ENCODE measurements at places on chromosomes 5 and 9. TPM values are rescaled to one million over a fixed set of nuclear protein-coding genes. Genes with fewer than 3 reads are reported as not detected.

The PTGDS gene
- total RNA-seq, result 25.7 TPM

- DNase-seq, result no peak
Observed at GRCh38 chr9:21672761-21673160, 129.7 kb upstream of the MTAP start.

GRCh38 chr5:117161718-117162335 is 587.2 kb upstream of the SEMA6A start:
- DNase-seq, result no peak

The CEL gene
- 0.23 TPM for total RNA-seq

- no peak for DNase-seq
Observed at GRCh38 chr5:113237893-113238292, 196.9 kb downstream of the TSSK1B start.

DNA sequence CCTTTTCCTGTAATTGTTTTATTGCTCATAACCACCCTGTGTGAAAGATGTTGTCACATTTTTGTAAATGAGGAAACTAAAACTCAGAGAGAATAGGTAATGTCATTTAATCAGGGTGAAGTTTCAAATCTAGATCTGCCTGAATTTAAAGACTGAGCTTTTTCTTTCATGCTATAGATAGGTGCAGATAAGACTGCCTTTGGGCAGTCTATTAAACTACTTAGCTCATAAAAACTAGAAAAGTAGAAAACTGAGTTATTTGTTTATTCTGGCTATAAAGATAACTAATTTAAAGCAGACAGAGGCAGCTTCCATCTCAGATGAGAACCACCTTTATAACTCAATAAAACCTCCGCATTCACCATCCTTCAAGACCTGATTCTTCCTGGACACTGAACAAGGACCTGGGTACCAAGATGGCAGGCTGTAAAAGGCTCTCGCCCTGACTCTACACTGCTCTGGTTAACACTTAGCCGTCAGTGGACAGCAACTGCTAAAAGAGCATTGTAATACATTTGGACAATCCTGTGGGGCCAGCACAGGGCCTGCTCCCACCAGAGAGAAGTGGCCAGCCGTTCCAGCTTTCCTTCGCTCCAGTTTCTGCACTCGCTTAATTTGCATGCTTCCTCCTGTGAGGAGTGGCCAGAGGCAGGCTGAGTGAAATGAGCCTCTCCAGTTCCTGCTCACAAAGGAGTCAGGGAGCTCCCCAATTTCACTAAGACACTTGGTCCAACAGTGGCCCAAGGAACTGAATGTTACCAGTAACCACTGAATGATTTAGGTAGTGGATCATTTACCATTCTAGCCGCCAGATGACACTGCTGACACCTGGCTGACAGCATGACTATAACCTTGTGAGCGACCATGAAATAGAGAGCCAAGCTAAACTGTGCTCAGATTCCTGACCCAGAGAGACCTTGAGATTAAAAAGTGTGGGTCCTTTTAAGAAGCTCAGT is 566.4 kb downstream of the EFNA5 start:
- DNase-seq, result no peak

- DNase-seq, result no peak
Observed at GRCh38 chr9:97529363-97530076, 28.1 kb downstream of the TMOD1 start.

DNA sequence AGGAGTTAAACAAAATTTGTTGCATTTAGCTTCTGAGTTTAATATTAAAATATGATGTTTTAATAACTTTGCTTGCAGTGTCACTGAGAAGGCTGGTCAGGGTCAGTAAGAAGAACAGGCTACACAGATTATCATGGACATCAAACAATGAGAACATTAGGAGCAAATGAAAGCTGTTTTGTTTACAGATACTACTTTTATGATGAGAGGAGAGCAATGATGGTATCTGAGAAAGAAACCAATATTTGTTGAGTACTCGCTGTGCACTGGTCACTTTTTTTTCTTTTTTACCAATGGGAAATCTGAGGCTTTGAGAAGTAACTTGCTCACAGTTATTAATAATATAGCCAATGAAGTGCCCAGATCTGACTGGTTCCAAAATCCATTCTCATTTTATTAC is 109.6 kb downstream of the INVS start:
- no peak for DNase-seq

The AGGF1 gene
- total RNA-seq, result 22.2 TPM

DNA sequence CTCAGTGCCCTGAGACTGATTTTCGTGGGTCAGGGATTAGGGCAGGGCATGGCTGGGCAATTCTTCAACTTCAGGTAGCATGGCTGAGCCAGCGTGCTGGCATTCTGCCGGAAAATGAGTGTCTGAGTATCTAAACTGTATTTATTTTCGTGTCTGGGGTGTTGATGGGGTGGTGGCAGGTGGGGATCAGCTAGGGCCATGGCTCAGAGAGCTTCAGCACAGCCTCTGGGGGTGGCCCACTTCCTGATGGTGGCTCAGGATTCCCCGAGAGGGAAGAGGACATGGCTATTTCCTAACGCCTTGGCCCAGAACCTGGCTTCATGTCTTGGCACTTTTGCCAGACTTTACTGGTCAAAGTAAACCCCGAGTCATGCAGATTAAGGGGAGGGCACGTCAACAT is 260.5 kb downstream of the GADD45G start:
- DNase-seq, result no peak

The NEUROG1 gene
- not detected for total RNA-seq

The C6 gene
- 3.2 TPM for total RNA-seq

GRCh38 chr5:80916676-80917075 is 43.5 kb upstream of the RASGRF2 start:
- DNase-seq, result no peak

DNA sequence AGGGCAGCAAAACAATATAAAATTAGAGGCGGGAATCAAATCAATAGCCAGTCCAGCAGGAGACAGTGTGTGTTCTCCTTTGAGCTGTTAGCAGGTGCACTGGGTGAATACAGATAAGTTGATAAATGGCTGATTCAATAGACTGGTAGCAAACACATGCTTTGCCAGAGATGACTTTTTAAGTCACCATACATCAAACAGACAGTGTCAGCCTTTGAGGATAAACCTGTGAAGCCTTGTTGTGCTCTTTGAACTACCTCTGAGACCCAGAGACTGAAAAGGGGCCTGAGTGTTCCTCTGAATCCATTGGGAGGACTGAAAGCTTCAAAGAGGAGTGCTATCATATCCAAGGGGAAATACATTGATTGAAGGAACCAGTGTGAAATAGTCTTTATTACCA is 301.9 kb downstream of the RASEF start:
- no peak for DNase-seq

- DNase-seq, result no peak
Observed at GRCh38 chr5:53331463-53331862, 149.0 kb upstream of the FST start.

The TXNDC8 gene
- total RNA-seq, result not detected

The KIF20A gene
- total RNA-seq, result 1.1 TPM

DNA sequence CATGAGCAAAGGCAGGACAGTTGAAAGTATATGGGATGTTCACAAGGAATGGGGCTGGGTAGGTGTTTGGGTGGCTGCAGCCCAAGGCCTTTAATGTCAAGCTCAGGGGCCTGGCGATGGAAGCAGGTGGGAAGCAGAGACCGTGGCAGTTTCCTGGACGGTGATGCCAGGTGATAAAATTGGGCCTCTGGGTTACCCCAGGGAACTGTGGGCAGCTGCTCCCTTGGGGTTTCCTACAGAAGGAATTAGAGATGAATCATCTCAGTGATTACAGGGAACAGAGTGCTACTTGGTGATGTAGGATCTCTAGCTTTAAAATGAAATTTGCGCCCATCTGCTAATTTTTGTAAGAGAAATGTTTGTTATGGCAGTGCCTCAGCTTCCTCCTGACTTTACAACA is 39.2 kb downstream of the TSTD2 start:
- no peak for DNase-seq

GRCh38 chr5:45692481-45692880 is 3.7 kb downstream of the HCN1 start:
- no peak for DNase-seq

DNA sequence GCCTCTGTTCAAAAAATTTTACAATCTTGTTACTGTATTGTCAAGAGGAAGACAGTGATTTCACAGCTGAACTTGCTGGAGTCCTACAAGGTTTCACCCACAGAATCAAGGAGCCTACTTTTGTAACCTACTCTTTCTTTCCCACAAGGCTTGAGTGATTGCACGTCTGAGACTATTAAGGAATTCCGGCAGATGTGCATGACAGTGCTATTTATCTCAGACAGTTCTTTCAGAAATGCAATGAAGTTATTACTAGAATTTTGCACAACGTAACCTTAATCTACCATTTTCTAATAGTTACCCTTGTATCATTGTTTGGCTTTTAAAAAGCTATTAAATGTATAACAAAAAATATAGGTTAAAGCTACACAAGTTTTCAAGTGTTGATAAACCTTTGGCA is 400.1 kb downstream of the PTPRD start:
- no peak for DNase-seq

DNA sequence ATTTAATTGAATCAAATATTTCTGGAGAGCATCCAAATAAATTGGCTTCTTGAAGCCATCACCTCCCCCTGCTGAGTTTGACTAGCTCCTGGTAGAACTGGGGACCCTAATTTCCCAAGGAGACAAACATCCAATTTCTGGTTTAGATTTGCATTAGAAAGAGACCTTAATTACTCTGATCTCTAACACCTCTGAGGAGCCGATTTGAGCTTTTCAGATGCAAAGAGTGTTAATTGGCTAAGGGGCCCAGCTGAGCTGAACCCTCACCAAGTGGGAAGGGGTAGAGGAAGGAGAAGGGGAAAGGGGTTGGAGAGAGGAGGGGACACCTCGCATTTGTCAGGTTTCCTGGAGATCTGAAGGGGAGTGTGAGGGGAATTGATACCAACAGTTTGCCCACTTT is 145.4 kb upstream of the SHB start:
- no peak for DNase-seq

- DNase-seq, result no peak
Observed at GRCh38 chr5:173744551-173744950, 128.1 kb upstream of the BOD1 start.

The ADCY2 gene
- 9.1 TPM for total RNA-seq

The TRPM3 gene
- total RNA-seq, result not detected

All from esophagus muscularis mucosa (tissue), 4 donors.